T-helper 2 cell (primary cell): ENCODE measurements at places on chromosomes 11 and 22.

DNA sequence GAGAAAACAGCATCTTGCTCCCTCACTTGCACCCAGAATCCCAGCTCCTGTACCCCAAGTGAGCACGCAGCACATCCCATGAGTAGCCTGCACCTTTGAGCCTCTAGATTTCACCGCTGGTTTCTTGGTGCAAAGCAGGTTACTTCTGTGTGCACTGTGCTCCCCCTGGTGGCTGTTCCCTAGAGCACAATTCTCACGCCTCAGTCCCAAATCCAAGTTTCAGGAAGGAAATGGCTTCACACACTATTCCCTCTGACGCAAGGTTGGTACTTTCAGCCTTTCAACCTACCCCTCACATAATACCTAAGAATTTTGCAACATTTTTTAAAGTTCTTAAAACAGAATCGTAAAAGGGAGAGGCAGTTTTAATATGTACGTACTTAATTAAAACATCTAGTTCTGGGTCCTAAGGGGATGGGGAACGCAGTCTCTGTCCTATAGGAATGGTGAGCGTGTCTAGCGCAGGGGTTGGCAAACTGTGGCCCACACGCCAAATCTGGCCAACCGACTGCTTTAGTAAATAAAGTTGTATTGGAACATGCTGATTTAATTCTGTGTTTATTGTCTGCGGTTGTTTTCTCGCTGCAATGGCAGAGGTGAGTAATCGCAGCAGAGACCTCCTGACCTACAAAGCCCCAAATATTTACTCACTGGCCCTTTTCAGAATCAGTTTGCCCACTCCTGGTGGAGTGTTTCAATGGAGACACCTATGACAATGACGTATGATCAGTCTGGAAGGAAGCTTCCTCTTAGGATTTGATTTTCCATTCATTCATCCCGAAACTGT lies 27.5 kb downstream of the DHCR7 start:
- DNase-seq, result no peak

DNA sequence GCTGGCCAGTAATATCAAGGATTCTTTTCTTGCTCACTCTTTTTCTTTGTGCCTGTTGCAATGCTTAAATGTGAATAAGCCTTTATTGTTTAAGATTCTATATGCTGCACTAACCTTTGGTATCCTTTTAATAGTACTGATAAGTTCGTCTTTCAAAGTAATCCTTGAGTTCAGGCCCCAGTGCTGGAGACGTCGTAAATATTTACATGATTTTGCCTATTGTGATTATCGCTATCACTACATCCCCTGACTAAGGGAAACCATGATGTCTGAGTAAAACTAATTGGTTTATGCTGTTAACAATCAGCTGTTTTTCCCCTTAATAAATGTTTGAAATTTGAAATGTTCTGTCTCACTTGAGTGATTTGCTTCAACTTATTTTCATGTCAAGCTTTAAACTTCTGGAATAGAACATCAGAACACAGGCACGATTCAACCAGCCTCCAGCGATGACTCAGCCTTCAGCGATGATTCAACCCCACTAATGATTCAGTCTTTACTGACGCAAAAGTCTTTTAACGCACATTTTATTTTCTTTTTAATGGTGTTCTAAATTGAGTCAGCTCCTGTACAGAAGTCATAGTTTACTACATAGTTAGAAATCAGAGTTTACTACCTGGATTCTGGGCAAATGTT lies 3.9 kb downstream of the HTATIP2 start:
- DNase-seq, result no peak

- DNase-seq, result no peak
These were observed 168.6 kb upstream of the B3GAT1 start for GRCh38 chr11:134580610-134580975.

DNA sequence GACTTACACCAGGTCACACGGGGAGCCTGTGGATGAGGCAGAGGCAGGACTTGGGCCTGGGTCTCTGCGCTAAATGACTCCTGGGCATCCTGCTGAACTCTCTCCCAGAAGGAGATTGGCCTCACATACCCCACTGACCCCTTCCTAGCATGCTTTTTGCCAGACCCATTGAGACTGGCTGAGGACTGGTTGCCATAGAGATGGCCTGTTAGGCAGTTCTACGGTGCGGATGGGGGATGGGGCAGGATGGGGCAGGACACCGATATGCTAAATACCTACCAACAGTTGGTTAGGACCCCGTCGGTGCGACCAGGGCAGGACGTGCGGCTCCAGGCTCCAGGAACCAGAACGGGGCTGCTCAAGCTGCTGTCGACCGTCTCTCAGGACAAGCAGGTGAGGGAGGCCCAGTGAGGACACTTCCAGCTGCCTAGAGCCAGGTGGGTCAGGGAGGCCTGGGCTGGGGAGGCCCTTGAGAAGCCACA lies at the start of gene TSGA10IP:
Gene TSGA10IP (plus strand): TSS at position 51 of the 482 bp plus-strand sequence. CDS start 196 bp downstream, at position 247.
- DNase-seq, result no peak

DNA sequence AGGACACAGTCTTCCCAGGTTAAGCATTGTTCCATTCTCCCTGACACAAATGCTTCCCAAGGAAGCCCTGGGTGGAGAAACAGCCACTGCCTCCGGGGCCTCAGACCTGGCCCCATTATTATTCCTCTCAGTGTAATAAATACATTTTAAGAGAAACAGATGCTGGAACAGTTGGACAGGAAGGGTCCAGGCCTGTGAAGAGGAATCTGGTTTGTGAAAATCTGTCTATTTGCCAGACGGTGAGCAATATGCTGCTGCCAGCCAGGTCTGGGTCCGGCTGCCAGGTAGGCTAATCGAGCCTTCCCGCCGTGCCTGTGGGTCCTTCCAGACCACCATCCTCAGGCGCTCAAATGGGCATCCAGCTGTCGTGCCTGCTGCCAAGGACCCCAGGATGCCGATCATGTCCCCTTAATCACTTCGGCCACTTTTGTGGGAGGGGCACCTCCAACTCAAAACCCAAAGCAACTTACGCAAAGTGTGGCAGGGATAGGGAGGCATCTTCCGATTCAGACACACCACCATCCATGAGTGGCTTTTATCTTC lies 528.4 kb downstream of the MIAT start:
- DNase-seq, result no peak

- DNase-seq, result no peak
These were observed 27.7 kb downstream of the MPPED1 start for GRCh38 chr22:43439368-43440103.

DNA sequence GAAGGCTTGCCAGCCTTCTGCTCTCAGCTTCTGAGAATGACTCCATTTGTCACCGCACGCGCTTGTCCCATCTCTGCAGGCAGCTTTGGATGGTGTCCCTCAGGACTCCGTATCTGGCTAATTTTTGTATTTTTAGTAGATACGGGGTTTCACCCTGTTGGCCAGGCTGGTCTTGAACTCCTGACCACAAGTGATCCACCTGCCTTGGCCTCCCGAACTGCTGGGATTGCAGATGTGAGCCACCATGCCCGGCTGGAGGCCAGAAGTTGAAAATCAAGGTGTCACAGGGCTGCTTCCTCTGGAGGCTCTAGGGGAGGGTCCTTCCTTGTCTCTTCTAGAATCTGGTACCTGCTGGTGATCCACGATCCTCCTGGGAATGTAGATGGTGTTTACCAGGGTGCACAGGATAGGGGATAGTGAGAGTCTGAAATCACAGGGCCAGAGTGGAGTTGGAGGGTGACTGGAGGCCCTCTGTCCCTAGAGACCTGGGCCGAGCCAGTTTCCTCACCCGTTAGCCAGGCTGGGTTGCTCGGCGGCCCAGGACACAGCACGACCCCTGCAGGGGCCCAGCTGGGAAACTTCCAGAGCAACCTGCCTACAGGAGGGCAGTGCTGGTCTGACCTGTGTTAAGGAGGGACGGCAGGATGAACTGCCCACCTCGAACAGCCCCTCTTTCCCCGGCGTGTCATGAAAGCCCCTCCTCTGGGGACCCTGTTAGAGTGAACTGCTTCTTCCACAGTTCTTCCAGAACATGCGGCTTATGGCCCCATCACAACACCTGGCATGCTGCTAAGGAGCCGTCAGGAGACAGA lies 48.9 kb upstream of the SHANK2 start:
- DNase-seq, result no peak

DNA sequence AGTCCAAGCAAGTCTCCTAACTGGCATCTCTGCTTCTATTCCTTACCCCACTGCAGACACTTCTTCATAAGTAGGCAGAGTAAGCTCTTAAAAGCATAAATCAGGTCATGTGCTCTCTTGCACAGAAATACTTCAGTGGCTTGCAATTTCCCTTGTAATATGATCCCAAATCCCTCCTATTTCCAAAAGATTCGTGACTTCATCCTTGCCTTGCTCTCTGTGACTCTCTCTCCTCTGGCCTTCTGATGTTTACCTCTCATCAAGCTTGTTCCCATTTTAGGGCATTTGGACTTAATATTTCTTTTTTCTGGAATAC lies 37.4 kb upstream of the NCR3LG1 start:
- DNase-seq, result no peak
